HT-29 (cell line): ENCODE measurements at places on chromosomes 12 and 14. TPM values are rescaled to one million over a fixed set of nuclear protein-coding genes. Genes with fewer than 3 reads are reported as not detected.

DNA sequence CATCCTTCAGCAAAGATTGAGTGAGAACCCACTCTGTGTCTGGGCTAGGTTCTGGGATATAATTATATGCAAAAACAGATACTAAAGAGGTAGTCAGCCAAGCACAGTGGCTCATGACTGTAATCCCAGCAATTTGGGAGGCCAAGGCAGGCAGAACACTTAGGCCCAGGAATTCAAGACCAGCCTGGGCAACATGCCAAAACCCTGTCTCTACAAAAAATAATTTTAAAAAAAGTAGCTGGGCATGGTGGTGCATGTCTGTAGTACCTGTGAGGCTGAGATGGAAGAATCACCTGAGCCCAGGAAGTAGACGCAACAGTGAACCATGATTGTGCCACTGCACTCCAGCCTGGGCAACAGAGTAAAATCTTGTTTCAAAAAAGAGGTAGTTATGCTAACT lies 237.5 kb upstream of the HMGA2 start:
- DNase-seq, result no peak

GRCh38 chr14:90911121-90911520 lies 94.9 kb upstream of the TTC7B start:
- DNase-seq, result no peak

- no peak for DNase-seq
Observed at GRCh38 chr12:24143928-24144327, 194.5 kb upstream of the SOX5 start.

- DNase-seq, result no peak
Observed at GRCh38 chr12:24014915-24015832, 65.7 kb upstream of the SOX5 start.

- DNase-seq, result no peak
Observed at GRCh38 chr12:7241404-7242005, 52.0 kb downstream of the PEX5 start.

- DNase-seq, result no peak
Observed at GRCh38 chr12:85237327-85237726, 42.7 kb upstream of the ALX1 start.

- DNase-seq, result peak; percentile 69
Observed at GRCh38 chr14:55412676-55413075, 1.0 kb upstream of the ATG14 start.

GRCh38 chr12:96687719-96688118 lies 198.3 kb downstream of the CFAP54 start:
- DNase-seq, result no peak

DNA sequence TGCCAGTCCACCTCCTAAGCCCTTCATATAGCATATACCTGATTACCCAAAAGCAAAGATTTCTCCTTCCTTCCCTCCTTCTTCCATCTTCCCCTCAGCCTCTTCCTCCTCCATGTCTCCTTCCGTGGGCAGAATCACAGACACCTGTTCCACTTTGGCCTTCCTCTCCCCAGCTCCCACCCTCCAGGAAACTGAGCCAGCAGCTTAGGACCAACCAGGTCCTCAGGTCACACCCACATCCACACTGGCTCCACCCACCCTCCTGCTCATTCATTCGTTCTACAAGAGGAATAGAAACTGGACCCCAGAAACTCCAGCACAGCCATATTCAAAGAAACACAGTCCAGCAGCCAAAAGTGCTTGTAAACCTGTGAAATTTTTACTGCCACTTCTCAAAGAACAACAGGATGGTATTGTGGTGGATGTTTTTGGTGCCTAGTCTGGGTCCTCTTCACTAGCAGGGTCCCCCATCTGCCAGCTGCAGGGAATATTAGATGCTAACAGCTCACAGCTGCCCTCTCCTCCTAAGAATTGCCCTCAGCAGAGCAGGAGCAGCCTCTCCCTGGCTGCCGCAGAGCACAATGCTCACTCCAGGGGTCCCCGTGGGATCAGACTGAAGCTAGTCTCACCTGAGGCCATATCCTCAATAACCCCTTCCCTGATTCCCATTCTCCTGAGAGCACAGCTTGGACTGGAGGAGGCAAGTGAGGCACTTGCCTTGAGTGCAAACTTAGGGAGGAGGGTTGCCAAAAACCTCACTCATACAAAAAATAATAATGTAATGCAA lies 18.4 kb downstream of the CMKLR1 start:
- DNase-seq, result no peak

DNA sequence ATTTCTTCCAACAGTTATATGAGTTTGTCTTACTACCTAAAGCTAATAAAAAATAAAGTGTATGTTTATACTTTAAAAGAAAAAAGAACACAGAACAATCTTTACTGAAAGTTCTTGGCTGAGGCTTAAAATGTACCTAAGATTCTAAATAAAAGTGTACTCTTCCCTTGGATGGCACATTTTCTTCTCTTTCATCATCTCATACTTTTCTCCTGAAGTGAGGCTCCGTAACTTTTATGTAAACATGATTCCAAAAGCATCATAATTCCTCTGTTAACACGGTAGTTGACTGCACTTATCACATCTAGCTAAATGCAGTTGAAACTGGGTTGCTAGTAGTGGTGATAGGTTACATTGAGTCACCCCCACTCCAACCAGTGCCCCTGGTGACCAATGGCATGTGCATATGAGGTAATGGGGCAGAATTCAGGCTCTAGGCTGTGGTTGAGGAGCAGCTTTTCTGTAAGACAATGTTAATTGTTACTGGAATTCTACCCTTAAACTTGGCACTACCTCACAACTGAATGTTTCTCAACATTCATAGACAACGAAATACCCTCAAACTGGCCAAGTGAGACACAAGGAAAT lies 38.4 kb downstream of the WASHC3 start:
- DNase-seq, result no peak

GRCh38 chr12:14393751-14394150 lies 28.3 kb downstream of the ATF7IP start:
- no peak for DNase-seq

DNA sequence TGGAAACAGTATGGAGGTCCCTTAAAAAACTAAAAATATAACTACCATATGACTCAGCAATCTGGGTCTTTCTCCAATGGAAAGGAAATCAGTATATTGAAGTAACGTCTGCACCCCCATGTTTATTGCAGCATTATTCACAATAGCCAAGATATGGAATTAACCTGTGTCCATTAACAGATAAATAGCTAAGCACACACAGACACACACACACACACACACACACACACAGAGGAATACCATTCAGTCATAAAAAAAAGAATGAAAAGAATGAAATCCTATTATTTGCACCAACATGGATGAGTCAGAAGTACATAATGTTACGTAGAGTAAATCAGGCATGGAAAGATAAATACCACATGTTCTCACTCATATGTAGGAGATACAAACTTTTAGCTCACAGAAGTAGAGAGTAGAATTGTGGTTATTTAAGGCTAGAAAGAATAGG lies 4.7 kb downstream of the KLRK1 start:
- DNase-seq, result peak; percentile 25

GRCh38 chr14:66476964-66477363 lies 9.2 kb upstream of the CCDC196 start:
- peak; percentile 34 for DNase-seq

GRCh38 chr14:99296517-99296916 lies 24.5 kb upstream of the BCL11B start:
- DNase-seq, result no peak

- DNase-seq, result no peak
Observed at GRCh38 chr14:53346988-53347387, 193.9 kb upstream of the DDHD1 start.

DNA sequence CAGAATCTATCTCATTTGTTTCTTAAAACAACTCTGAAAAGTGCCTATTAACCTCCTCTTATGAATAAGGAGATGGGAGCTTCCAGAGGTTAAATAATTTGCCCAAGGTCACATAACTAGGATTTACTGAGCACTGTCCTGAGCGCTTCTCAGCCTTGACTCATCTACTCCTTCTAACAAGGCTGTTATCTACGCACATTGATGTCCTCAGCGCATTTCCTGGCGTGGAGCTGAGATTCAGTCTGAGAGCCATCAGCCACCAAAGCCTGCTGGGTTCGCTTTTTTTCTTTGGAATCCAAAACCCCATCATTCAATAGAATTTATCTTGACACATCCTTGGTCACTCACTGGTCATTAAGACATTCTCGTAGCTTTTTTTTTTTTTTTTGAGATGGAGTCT lies 29.3 kb downstream of the AK7 start:
- no peak for DNase-seq

DNA sequence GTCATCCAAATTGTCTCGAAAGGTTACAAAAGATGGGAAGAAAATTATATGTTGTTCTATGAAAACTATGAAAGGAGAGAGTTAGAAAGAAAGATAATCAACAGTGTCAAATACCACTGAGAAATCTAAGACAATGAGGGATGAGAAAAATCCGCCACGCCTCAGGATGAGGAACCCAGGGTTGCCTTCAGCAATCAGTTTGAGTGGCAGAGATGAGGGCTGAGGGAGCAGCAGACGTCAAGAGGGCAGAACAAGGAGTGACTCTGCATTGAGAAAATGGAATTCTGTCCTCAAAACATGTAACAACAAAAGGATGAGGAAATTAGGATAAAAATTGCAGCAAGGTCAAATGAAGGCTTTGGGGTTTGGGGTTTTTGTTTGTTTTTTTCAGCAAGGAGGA lies 18.3 kb upstream of the OXA1L start:
- no peak for DNase-seq

GRCh38 chr12:30980955-30981662 lies 54.6 kb downstream of the TSPAN11 start:
- DNase-seq, result no peak

DNA sequence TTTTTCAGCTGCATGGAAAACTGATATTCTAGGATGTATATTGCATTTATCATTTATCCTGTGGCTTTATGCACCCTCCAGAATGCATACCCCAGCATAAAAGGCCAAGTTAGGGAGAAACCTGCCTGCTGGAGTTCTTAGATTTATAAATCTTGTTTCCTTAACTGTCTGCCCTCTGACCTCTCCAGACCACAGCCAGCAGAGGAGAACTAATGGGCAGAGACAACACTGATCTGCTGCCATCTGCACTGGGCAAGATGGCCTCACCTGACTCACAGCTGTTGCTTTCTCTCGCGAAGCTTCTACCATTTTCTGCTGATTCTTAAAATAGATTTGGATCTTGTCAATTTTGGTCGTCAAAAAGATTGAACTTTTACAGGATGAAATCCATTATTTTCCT lies 65.8 kb downstream of the PPP2R5C start:
- DNase-seq, result no peak

DNA sequence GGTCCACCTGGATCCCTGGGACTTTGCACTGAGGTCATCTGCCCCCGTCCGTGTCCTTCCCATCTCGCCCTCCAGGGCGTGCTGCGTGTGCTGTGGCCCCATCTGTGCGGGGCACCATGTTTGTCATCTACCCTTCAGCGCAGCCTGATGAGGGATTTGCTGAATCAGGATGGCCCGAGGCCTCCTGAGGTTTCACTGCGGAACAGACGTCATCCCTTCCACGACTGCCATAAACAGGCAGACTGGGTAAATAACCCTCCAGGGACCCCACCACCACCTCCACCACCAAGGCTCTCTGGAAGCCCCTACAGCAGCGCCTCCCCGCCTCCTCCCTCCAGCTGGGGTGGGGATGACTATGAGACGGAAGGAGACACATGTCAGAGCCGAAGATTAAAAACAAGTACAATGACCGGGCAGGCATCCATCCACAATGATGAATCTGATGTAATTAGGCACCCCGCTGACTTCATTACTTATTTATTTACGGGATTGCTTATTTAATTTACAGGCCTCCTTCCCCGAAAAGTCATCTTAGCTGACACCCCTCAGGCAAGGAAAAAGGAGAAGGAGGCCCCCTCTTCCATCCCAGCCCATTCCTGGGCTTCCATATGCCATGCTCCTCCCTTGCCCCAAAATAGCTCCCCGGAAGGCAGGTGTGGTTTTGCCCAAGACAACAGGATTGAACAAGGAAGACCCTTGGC lies 39.4 kb downstream of the NCOR2 start:
- no peak for DNase-seq

GRCh38 chr12:67122584-67122983 lies 146.6 kb upstream of the CAND1 start:
- no peak for DNase-seq

DNA sequence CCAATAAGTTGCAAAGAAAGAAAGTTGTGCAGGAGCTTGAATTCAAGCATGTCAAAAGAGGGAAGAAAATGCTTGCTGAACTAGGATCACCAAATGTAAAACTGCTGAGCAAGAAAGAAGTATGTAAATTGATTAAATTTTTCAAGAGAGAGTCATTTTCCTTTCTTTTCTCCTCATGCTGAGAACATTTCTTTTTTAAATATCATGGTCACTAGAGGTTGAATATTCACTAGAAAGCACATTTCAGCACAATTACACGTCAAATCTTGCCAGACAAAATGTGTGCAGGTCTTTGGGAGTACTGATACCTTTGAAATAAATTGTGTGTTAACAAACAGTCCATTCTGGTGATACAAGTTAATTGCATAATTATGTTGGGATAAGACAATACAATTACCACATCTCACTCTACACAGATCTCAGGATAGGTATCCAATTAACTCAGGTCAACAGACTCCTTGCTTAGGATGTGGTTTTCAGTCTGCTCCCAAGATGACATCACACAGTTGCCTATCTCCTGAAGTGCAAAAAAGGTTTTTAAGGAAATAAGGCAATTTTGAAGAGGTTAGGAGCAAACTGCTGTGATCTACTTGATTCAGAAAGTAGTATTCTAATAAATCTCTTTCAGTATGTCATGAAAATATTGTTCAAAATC lies 862.2 kb downstream of the RPS29 start:
- DNase-seq, result no peak

- no peak for DNase-seq
Observed at GRCh38 chr12:123854918-123855317, 92.8 kb downstream of the DNAH10 start.

GRCh38 chr12:116015525-116015924 lies 262.0 kb downstream of the MED13L start:
- peak; percentile 12 for DNase-seq

DNA sequence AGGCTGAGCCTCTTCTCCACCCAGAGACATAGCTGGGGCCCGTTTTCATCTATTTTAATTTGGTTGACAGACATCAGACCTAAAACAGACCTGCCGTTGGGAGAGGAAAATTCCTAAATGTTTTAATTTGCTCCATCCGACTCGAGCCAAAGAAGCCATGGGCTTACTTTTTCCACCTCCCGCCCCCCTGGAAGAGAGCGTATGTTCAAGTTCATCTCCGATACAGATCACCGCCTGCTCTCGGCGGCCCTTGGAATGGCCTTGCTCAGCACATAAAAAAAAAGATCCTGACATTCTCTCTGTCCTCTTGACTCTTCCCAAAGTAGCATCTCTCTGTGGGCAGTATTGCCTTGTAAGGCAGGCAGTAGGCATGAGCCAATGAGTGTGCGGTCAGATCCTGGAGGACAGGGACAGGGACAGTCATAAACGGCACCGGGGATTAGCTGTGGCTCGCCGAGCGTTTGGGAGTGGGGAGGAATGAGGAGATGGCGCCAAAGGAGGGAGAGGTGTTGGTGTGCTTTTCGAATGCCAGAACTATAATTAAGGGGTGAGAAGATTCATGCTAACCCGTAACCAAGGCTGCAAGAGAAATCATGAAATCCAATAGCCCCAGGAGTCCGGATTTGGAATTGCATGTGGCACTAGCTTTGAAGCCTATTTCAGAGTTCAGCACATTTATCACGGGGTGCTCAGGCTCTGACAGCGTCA lies 47.9 kb upstream of the MEG3 start:
- no peak for DNase-seq

The HOXC12 gene
- total RNA-seq, result 0.05 TPM in 1 of 2 replicates, not detected in the other

The ZDHHC22 gene
- not detected in 2 replicates for total RNA-seq

The KERA gene
- total RNA-seq, result not detected in 2 replicates

The CTDSP2 gene
- total RNA-seq, result 38.5 and 40.7 TPM in 2 replicates

The SPIC gene
- total RNA-seq, result not detected in 2 replicates

The ZNF891 gene
- total RNA-seq, result 0.50 and 0.61 TPM in 2 replicates

The B4GALNT1 gene
- 3.1 and 5.8 TPM in 2 replicates for total RNA-seq

The CCDC175 gene
- 0.34 TPM in 1 of 2 replicates, not detected in the other for total RNA-seq

The ATP2A2 gene
- 113 and 123 TPM in 2 replicates for total RNA-seq

The KRT6C gene
- total RNA-seq, result not detected in 2 replicates

The SCNN1A gene
- 161 and 221 TPM in 2 replicates for total RNA-seq

The SERPINA3 gene
- total RNA-seq, result 1.0 and 2.0 TPM in 2 replicates
